ENCODE measurements at places on chromosomes 6 and 20. TPM values are rescaled to one million over a fixed set of nuclear protein-coding genes. Genes with fewer than 3 reads are reported as not detected.
A peak's percentile ranks its signal among the peaks of the same experiment; 100 is the strongest.

Gene EEF1A2
- 27.9 TPM for total RNA-seq

Gene KCNK15
- 0.33 TPM for total RNA-seq

Gene PCMTD2
- total RNA-seq = 57.8 TPM

Gene MMP24
- 18.8 TPM for total RNA-seq

Gene FKBP1C
- total RNA-seq = 0.74 TPM

Gene RBPJL
- total RNA-seq = 0.73 TPM

GRCh38 chr6:130520801-130521200 is 155.0 kb downstream of the TMEM200A start:
- no peak overlapping the region for H3K4me3 ChIP-seq
- H3K27me3 ChIP-seq = peaks cover 2% of the 10 kb centered on the region
- no peak overlapping the region for H3K27ac ChIP-seq
- H3K36me3 ChIP-seq = no peaks in the 10 kb centered on the region
- DNase-seq = no peak

- H3K27ac ChIP-seq = no peak overlapping the region
- H3K4me3 ChIP-seq = no peak overlapping the region
- H3K36me3 ChIP-seq = no peaks in the 10 kb centered on the region
- no peak for DNase-seq
- H3K27me3 ChIP-seq = no peaks in the 10 kb centered on the region
- H3K4me1 ChIP-seq = no peaks in the 10 kb centered on the region
Measured at GRCh38 chr6:16658348-16659034, 102.8 kb downstream of the ATXN1 start.

DNA sequence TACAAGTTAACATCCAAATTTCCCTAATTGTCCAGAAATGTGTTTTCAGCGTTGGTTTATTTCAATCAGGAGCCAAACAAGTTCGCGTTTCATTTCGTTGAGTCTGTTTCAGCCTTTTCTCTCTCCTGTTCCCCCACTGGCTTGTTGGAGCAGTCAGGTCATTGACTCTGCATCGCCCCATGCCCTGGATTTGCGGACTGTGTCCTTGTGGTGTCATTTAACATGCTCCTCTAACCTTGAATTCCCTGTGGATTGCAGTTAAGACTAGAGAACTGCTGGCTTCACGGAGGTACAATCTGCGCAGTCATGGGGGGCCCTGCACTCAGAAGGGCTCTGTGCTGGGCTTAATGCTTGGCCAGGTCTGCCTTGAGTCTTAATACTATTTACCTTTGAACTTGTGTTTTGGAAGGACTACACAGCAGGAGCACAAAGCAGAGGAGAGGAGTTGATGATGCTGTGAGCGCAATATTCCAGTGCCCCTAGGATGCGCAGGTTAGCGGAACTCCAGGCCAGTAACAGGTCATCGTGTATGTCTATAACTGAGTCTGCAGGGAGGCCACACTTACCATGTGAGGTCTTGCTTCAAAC is 5.5 kb upstream of the TBC1D32 start:
- H3K4me3 ChIP-seq = no peak overlapping the region
- H3K36me3 ChIP-seq = no peaks in the 10 kb centered on the region
- H3K27ac ChIP-seq = no peak overlapping the region
- H3K4me1 ChIP-seq = no peaks in the 10 kb centered on the region
- no peak for DNase-seq
- no peaks in the 10 kb centered on the region for H3K27me3 ChIP-seq

DNA sequence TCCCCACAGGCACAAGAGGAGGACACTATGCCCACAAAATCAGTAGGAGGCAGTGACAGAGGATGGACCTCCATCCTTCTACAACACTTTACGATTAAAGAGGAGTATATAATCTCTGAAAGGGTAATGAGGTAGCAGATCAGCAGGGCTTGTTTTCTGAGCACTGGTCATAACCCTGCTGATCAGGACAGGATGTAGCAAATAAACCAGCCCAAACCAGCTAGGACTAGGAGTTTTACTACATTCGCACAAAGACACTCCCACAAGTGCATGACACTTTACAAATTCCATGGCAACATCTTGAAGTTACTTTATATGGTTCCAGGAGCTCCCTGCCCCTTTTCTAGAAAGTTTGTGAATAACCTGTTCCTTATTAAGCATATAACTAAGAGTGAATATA is 73.3 kb upstream of the CHD6 start:
- no peaks in the 10 kb centered on the region for H3K36me3 ChIP-seq
- no peak overlapping the region for H3K4me3 ChIP-seq
- no peaks in the 10 kb centered on the region for H3K27me3 ChIP-seq

- no peaks in the 10 kb centered on the region for H3K36me3 ChIP-seq
- H3K4me3 ChIP-seq = no peak overlapping the region
- DNase-seq = no peak
- H3K27me3 ChIP-seq = no peaks in the 10 kb centered on the region
- no peak overlapping the region for H3K27ac ChIP-seq
- no peaks in the 10 kb centered on the region for H3K4me1 ChIP-seq
Measured at GRCh38 chr6:63928613-63929012, 293.0 kb downstream of the PHF3 start.

DNA sequence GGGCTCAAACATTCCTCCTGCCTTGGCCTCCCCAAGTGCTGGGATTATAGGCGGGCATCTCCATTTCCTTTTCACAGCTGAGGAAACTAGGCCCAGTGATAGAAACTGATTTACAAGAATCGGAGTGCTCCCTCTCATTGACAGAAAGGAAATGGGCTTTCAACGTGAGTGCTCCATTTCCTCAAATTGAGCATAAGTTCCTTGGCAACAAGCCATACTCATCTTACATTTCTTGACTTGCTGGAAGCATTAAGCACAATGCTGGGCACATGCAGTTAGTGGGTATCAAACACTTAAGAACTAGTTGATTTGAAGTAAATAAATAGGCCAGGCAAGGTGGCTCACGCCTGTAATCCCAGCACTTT is 54.7 kb downstream of the FGD2 start:
- H3K27ac ChIP-seq = no peak overlapping the region
- no peaks in the 10 kb centered on the region for H3K27me3 ChIP-seq
- H3K36me3 ChIP-seq = no peaks in the 10 kb centered on the region
- H3K4me1 ChIP-seq = peaks cover 17% of the 10 kb centered on the region
- 0 out of 2 replicates have a peak overlapping the region, but pooled peaks have one; percentile 46 for H3K4me3 ChIP-seq
- no peak for DNase-seq

- no peak for DNase-seq
- no peaks in the 10 kb centered on the region for H3K36me3 ChIP-seq
- H3K27ac ChIP-seq = no peak overlapping the region
- H3K4me1 ChIP-seq = no peaks in the 10 kb centered on the region
- H3K4me3 ChIP-seq = no peak overlapping the region
Measured at GRCh38 chr6:51382847-51383246, 564.2 kb downstream of the TFAP2B start.

All from H1 (cell line).